ENCODE measurements at places on chromosomes 11 and 22. TPM values are rescaled to one million over a fixed set of nuclear protein-coding genes. Genes with fewer than 3 reads are reported as not detected.

DNA sequence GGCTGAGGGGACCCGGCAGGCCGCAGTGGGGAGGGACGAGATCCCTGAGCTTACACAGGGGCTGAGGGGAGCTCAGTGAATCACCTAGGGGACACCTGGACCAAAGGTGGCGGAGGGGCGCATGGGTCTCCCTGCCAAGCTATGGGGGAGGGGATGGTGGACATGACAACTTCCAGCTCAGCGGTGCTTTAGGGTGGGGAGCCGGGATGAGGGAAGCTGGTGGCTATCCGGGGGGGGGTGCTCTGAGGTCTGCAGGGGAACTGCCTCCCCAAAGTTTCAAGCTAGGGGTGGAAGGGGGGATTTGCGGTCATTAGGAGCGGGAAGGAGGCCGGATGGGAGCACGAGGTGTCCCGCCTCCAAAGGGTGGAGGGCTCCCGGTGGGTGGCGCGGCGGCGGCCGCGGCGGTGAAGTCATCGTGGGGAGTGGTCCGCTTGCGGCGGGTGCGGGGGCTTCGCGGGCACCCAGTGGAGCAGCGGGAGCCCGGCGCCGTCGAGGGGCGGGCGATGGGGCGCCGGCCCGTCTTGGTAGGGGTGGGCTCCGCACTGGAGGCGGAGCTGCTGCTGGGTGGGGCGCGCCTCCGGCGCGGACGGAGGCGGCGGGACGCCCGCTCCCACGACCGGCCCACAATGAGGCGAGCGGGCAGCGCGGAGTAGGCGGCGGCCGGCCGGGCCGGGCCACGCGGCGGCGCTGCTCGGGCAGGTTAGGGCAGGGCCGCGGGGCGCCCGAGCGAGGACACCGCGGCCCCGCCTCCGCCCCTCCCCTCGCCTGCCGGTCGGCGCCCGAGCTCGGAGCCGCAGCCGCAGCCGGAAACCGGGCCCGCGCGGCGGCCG is at the start of gene MICALL1:
MICALL1 (plus strand) TSS at position 764 of the 830 bp plus-strand sequence. CDS start 126 bp downstream, outside the sequence.
- H3K4me1 ChIP-seq: 0 out of 2 replicates have a peak, but pooled peaks cover 3% of the 10 kb centered on the region
- H3K27ac ChIP-seq: no peak within 1 kb of the TSS

DNA sequence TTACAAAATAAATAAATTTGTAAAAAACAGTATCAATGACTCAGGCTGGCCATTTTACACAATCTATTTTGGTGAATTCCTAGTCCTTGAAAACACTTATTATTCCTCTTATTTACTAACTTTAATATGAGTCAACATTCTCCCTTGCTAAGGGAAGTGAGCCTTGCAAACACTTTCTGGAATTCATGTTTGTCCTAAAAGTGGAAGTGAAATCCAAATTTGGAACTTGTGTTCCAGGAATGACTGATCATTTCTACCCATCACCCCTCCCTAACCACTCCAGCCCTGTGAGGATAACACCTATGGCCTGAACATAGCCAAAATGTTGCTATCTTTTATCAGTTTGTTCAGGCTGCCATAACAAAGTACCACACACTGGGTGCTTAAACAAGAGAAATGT is 83.1 kb downstream of the OR5AK2 start:
- H3K4me3 ChIP-seq: no peak overlapping the region
- no peaks in the 10 kb centered on the region for H3K4me1 ChIP-seq
- H3K36me3 ChIP-seq: no peaks in the 10 kb centered on the region
- no peaks in the 10 kb centered on the region for H3K27me3 ChIP-seq
- no peak overlapping the region for H3K27ac ChIP-seq
- no peak for DNase-seq

DNA sequence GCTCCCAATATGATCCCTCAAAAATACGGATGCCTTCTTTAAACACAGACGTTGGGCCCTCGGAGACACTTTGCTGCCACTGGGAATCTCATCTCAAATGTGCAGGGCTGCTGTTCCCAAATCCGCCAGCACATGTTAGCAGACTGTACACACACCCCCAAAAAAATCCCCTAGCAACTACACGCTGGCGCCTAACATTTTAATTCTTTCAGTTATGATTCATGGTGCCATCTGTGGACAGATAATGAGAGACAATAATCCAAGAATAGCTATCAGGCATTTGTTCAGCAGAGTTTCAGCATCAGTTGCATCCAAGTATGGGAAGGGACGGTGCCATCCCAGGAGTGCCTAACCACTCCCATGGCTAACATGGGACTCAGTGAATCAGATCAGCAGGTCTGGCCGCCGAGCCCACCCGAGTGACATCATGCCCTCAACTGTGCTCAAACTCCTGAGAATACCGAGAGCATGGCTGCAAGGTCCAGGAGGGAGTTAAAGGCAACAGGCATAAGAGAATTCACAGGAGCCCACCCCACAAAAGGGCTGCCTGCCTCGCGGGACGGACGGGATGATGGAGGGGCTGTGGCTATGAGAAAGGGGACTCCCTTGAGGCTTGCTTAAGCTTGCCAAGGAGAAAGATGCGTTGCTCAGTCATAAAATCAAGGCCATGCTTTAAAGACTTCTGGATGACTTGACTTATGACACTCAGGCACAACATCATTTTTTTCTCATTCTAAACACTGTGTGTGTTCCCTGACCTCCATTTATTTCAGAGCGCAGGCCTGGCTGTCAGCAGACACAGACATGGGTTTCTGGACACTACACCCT is 337.0 kb downstream of the SHANK2 start:
- peaks cover 11% of the 10 kb centered on the region for H3K36me3 ChIP-seq
- no peaks in the 10 kb centered on the region for H3K4me1 ChIP-seq
- H3K4me3 ChIP-seq: no peak overlapping the region
- DNase-seq: no peak

The KLHDC7B gene
- total RNA-seq: not detected

- 0 out of 2 replicates have a peak, but pooled peaks cover 6% of the 10 kb centered on the region for H3K36me3 ChIP-seq
- no peaks in the 10 kb centered on the region for H3K4me1 ChIP-seq
- H3K27ac ChIP-seq: no peak overlapping the region
- no peak overlapping the region for H3K4me3 ChIP-seq
- no peaks in the 10 kb centered on the region for H3K27me3 ChIP-seq
Observed at GRCh38 chr11:72369743-72370142, 64.6 kb downstream of the CLPB start.

DNA sequence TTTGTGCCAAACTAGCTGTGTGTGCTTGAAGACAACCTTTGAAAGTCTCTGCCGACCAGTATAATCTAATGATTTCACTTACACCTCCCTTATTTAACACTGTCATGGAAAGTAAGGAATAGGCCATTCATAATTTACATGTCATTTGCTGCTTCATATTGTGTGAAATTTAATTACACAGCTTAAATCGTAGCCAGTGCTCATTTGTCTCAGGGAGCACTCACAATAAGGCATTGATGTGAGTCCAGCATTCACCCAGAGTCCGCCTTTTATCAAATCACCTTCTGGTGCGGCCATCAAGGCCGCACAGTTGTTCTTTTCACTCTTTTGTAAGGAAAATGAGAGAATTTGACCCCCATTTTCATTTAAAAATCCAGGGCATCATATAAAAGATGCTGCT is 46.9 kb downstream of the PAX6 start:
- H3K36me3 ChIP-seq: no peaks in the 10 kb centered on the region
- no peak overlapping the region for H3K4me3 ChIP-seq
- H3K27me3 ChIP-seq: no peaks in the 10 kb centered on the region
- DNase-seq: no peak
- no peak overlapping the region for H3K27ac ChIP-seq

The FIBIN gene
- not detected for total RNA-seq

Data from H9 (cell line).